Stimulated activated naive CD8-positive, alpha-beta T cell treated with anti-CD3 and anti-CD28 coated beads, Interleukin-15, amount 100 ng/mL, for 72 hours (primary cell): ENCODE measurements at places on chromosomes 6 and 20.

GRCh38 chr6:20564777-20565176 is 30.5 kb downstream of the CDKAL1 start:
- DNase-seq, result no peak

DNA sequence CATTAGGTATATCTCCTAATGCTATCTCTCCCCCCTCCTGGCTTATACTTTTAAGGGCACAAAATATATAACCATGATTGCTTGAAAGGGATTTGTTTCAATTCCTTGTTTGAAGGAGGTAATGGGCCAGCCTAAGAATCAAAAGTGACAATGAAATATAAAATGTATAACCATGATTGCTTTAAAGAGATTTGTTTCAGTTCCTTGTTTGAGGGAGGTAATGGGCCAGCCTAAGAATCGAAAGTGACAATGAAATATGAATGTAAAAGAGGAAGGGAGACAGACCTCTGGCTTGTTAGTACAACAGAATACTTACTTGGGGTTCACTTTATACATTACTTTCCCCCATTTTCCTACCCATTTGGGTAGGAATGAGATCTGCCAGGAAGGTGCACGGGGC is 55.5 kb downstream of the FOXC1 start:
- DNase-seq, result no peak

DNA sequence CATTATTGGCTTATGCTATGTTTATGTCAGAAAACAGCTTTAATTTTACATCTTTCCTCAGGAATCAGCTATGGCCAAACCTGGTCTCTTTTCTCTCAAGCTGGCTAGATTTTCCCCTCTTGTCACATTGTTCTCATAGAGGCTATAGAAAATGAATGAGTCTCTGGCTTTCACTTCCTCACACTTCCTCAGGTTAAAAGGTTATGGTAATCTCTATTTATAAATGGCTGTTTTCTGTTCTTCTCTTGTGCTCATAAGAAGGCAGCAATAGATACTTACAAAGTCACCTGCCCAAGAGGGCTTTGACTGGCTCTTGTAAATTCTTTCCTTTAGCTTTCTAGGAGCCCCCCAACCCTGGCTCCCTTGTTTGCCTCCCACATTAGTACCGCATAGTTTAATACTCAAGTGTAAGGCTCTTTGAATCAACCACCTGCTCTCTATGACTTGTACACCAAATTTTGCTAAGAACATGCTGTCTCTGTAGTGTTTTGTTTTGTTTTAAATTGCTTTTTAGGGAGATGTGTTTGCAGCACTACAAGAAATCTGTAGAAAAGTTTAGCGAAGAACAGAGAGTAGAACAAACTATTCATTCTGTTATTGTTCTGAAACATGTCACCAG is 897.4 kb upstream of the CITED2 start:
- DNase-seq, result no peak

DNA sequence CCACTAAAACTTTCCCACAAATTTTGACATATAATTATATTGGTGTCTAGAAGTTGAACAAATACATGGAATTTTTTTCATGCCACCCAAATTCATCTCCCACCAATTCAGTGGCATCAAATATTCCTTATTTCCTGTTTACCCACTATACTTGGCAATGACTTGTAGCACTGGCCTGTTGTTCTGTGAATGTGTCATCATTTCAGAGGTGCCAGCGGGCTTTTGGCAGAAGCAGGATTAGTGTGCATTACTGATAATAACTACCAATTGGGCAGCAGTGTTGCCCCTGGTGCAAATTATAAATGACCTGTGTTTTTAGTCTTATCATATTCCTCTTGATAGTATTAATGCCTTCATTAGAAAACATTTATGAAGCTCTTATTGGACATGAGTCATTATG is 121.3 kb downstream of the TFAP2B start:
- no peak for DNase-seq

DNA sequence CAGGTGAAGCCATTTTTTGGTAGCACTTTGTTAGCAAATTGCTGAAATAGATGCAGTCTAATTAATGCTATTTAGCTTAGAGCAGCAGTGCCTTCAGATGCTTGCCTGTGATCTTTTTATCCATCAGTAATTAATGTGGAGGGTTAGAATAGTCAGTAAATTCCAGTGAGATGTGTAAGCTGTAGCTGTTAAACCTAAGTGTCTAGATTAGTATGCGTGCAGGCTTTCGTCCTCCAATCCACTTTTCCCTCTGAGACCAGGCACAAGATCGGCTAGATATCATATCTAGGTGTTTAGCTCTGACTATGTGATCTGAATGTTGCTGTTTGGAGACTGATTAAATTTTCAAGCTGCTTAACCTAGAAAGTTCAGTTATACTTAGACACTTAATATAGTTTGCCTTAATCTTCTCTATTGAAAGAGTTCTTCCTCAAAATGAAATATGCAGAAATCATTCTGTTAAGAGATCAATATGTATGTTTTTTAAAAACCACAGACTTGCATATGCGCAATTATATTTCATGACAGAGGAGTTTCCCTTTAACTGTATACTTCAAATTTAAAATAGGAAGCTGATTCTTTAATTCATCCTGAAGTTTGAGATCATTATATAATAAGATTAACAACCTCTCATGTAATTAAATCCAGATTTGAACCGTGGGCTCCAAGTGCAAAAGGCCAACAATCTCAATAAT is 41.2 kb downstream of the XRN2 start:
- DNase-seq, result no peak

DNA sequence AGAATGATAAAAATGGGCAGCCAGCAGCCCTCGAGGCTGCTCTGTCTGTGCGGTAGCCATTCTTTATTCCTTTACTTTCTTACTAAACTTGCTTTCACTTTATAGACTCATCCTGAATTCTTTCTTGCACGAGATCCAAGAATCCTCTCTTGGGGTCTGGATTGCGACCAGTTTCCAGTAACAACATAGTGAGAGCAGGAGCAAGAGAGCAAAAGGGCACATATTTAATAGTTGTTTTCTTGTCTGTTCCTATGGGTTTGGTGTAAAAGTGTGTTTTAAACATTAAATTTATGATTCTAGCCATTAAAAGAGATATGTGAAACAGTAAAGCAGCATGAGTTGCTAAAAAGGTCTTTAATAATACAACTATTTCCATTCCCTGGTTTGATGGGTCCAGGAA is 78.8 kb upstream of the OPRM1 start:
- DNase-seq, result no peak
